Kidney (tissue), 22 donors: ENCODE measurements at places on chromosomes 1 and 21.

GRCh38 chr1:76835203-76835602, 32.1 kb upstream of the ST6GALNAC5 start:
- DNase-seq, result no peak

GRCh38 chr1:111399792-111400610, 27.5 kb downstream of the OVGP1 start:
- DNase-seq, result no peak

DNA sequence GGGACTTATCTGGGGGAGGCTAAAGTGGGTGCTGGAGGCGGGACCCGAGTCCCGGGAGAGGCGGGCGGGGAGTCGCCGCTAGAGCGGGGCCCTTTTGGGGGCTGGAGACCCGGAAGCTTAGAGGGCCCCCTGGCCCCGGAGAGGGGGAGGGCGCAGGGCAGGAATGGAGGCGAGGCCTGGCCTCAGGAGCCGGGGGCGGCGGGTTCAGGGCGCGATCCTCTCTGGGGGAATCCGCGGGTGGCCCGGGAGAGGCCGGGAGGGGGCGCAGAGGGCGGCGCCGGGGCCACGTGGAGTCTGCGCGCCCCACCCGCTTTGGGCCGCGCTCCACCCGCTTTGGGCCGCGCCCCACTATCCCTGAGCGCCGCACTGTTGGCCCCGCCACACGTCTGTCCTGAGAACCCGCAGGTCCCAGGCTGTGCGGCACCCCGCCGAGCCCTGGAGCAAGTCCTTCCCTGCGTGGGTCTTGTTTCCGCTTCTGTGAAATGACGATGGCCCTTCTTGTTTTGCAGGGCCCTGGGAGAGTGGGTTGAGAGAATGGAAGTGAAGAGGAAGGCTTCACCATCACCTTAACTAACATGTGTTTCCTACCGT, 84.4 kb downstream of the NKAIN1 start:
- DNase-seq, result peak; percentile 91

DNA sequence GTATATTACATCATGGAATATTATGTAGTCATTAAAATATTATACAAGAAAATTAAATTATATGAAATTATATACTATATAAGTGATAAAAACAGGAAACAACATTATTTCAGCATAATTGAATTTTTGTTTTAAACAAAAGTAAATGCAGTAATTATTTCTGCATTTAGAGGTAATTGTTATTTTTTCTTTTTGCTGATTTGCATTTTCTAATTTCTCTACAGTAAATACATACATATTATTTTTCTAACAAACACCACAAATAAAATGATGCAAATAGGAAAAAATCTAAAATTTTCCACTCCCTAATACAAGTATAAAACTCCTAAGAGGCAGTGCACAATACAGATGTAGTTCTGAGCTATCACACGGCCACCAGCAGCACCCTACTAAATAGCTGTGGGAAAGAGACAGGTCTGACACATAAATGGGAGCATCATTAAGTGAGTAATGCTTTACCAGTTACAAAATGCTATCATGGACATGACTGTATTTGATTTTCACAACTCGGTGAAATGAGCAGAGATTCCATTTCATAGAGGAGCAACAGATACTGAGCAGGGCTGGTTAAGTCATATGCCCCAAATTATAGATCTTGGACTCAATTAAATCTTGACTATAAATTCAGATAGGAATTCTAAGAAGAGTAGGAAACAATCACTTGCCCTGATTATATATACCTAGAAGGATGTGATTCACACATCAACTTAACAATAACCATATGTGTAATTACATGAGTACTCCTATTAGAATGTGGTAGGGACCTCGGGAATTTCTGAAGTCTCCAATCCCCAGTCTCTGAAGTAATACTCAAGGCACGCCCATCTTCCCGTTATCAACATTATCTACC, 49.0 kb downstream of the NRIP1 start:
- no peak for DNase-seq

GRCh38 chr1:174077749-174078490, 55.8 kb upstream of the RC3H1 start:
- DNase-seq, result no peak

GRCh38 chr1:115564201-115564600, 77.6 kb upstream of the VANGL1 start:
- DNase-seq, result peak; percentile 10

GRCh38 chr1:159071970-159072582, 4.5 kb downstream of the AIM2 start:
- DNase-seq, result no peak

- DNase-seq, result no peak
Measured at GRCh38 chr1:100960098-100960497, 64.2 kb downstream of the SLC30A7 start.

- DNase-seq, result no peak
Measured at GRCh38 chr1:35184495-35185199, 8.3 kb downstream of the SFPQ start.

DNA sequence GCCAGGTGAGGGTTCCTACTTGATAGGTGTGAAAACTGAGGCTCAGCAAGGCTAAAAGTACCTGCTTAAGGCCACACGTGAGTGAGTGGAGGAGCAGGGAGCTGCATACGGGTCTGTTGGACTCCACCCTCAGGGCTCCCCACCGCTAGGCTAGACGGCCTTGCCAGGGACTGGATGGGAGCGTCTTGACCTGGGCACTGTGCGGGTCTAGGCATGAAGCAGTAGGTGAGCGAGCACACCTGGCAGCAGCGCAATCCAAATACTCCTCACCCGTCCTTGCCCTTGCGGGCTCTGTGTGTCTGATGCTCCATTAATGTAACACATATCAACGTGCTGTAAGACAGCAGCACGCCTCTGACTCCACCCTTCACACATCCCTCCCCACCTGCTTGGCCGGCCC, 94.0 kb downstream of the LACTBL1 start:
- no peak for DNase-seq

DNA sequence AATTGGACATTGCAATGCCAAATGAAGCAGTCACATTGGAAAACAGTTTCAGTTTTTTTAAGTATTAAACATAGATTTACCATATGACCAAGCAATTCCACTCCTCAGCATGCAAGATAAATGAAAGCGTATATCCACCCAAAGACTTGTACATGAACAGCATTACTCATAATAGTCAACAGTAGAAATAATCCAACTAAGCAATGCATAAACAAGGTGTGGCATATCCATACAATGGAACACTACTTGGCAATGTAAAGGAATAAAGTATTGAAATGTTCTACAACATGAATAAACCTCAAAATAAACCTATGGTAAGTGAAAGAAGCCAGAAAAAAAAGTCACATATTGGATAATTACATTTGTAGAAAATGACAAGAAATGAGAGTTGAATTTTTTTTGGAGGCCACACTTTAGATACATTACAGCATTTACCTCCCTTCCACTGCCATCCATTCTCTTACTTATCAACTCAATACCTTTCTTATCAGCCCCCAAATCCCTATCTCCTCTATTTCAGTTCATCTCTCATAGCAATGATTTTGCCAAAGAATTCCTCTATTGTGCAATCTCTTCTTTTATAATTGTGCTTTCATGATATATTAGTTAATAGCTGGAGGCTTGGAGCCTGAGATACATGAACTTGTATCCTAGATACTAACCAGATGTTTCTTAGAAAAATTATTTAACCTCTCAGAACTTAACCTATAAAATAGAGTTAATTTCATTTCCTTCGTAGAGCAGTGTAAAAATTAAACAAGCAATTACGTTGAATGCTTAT, 414.2 kb upstream of the C1orf87 start:
- DNase-seq, result no peak

GRCh38 chr1:32888677-32889420, 2.6 kb downstream of the HPCA start:
- DNase-seq, result no peak

DNA sequence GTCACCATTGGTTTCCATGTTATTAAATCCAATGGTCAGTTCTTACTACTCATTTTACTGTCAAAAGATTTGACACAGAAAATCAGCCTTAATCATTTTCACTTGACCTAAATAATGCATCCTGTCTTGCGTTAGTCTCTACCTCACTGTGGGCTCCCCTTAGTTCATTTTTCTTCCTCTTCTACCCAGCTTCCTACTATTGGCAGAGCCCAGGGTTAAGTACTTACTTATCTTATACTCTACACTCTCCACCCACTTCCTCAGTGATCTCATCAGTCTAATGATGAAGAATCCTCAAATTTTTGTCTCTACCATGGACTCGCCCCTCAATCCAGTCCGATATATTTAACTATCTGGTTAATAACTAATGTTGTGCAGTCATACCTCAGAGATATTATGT, 735.9 kb downstream of the KCNT2 start:
- DNase-seq, result no peak

DNA sequence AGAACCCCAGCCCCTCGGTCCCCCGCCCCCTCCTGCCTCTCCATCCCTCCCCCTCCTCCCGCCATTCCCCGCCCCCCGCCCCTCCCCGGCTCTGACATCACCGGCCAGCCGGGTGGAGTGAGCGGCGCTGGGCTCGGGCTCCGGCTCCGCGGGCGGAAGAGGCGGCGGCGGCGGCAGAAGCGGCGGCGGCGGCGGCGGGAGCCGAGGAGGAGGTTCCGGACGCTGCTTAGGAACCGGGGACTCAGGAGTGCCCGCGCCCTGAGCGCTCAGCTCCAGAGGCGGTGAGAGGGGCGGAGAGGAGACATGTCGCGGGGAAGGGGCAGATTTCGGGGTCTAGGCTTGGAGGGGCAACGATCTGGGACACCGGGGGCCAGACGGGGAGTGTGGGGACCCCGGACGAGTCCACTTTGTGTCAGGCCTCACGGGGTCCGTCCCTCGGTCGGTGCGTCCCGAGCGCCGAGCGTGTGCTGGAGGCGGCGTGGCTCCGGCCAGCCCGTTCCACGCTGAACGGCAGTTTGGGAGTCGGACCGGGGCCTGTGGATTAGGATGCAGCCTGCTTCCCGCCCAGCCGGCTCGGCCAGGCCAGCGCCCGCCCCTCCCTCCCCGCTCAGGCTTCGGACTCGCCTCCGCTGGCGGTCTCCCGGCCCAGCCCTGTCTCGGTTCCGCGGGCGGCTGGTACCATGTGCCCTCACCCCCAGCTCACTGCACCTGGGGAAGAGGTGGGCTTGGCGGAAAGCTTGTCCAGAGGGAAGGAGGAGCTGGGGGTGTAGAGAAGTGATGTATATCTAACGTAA, at the start of gene PEA15:
TSS of gene PEA15 (plus strand) at position 143 of the 794 bp plus-strand sequence. CDS start 6,161 bp downstream, outside the sequence.
- peak; percentile 84 for DNase-seq

DNA sequence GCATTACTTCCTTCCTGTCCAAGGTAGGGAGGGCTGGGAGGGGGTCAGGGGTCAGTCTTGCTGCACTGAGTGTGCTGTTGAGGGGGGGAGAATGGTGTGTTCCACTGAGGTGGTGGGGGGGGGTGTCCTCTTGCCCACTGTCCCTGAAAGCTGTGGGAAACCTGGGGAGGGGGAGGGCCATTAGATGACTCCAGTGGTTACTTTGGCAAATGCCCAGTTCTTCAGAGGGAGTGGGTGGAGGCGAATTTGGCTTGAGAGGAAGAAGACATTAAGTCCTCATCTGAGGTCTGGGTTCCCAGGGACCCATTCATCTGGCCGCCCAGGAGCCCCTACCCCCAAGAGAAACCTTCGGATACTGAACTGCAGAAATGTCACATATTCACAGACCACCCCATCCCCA, 36.2 kb downstream of the MEF2D start:
- peak; percentile 27 for DNase-seq

DNA sequence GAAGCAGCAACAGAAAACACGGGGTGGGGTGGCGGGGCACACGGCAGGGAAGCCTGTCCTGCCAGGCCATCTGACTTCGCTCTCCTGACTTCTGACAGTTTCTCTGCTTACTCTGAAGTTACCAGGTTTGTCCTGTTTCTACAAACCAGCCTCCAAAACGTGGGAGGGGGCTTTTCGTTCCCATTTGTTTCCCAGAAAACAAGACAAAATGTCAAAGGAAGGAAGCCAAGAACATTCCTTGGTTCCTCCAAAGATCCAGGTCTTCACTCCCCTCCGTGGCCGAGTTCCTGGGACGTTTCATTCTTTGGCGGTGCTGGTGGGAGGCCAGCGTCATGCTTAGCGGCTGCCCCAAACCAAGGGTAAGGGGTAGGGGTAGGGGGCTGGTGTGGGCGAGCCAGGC, 49.6 kb downstream of the MEGF6 start:
- DNase-seq, result no peak

GRCh38 chr21:36691555-36692041, 7.3 kb upstream of the SIM2 start:
- DNase-seq, result no peak

GRCh38 chr1:4971666-4972065, 317.3 kb downstream of the AJAP1 start:
- peak; percentile 1 for DNase-seq

DNA sequence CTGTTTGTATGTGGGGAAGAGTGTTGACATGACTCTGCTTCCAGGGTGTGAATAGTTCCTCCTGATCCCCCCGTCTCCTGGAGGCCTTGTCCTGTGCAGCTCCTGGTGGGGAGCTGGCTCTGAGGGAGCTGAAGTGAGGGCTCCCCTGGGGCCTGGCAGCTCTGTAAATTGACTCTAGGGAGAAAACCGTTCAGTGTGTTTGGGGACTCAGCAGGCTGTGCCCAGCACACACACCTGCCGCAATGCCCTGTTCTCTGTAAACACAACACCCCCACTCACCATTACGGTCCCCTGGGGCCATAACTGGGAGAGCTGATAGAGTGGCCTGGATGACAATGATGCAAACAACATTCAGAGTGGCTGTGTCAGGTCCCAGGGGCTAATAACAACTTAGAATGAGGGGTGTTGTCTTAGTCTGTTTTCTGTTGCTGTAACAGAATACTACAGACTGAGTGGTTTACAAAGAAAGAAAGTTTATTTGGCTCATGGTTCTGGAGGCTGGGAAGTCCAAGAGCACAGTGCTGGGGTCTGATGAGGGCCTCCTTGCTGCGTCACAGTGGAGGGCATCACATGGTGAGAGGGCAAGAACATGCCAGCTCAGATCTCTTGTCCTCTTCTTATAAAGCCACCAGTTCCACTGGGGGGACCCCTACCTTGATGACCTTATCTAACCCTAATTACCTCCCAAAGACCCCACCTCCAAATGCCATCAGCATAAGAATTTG, 15.3 kb downstream of the ADORA1 start:
- DNase-seq, result no peak

- peak; percentile 90 for DNase-seq
Measured at GRCh38 chr1:110003747-110004428, 19.3 kb downstream of the AHCYL1 start.

GRCh38 chr1:25795211-25795610, 4.8 kb upstream of the SELENON start:
- no peak for DNase-seq

GRCh38 chr1:158681606-158682005, 4.9 kb downstream of the SPTA1 start:
- DNase-seq, result no peak

DNA sequence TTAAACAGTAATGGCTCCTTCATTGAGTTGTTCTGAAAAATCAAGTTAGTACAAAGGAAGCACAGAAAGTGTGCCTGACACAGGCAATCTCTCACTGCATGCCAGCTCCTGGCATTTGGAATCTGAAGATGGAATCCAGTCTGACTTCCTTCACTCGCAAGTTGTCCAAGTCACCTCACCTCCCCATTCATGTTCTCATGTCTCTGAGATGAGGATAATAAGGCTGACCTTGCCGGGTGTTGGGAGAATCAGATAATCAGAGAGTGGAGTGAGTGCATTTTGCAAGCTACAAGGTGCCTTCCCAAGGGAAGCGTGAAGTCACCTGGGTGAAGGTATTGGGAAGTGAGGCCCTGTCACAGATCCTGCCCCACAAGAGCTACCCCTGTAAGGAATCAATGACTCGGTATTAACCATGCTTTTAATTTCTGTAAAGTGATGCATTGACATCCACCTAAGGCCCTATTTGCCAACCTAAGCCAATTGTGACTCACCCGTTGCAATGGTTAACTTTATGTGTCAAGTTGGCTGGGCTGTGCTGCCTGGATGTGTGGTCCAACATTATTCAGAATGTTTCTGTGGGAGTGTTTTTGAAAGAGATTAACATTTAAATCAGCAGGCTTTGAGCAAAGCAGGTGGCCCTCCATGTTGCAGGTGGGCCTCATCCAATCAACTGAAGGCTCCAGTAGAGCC, 62.5 kb upstream of the TARBP1 start:
- DNase-seq, result no peak
